ENCODE measurements at places on chromosomes 6 and 20.

- no peak for DNase-seq
Observed at GRCh38 chr6:133017581-133017980, 203.2 kb downstream of the RPS12 start.

DNA sequence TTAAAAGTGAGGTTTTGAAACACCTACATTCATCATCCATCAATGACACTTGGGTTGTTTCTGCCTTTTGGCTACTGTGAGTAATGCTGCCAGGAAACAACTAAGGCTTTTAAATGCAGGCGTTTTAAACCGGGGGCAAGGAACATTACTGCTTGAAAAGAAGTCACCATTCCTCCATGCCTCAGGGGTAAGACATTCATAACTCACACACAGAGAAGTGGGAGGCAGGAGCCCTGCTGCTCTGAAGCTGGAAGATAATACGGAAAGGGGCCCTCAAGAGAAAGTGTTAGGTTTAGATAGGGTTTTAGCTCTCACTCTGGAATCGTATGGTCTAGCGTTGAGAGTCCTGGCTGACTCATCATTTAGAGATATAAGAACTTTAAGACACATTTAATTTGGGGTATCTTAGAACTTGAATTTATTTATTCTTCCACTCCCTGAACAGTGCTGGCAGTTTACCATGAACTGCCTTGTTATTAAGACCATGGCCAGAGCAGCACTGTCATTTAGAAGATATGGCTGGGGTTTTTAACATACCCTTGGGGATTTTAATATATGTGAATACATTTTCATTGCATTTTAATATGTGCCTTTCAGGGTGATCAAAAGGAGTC, 1.8 kb downstream of the TUBB1 start:
- DNase-seq = no peak

DNA sequence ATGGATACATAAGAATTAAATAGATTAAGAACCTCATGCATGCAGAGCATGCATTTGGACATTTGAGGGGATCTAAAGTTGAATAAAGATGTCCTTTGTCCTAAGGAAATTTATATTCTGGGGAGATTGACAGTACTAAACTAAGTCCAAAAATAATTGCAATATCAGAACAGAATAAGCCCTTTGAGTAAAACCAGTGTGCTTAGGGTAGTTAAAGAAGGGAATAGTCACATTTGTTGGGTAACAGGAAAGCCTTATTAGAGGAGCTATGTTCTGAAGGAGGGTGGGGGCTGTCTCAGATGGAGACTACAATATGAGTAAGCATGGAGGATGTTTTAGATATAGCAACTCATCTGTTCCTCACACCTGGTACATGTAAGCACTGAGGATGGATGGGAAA, 35.8 kb downstream of the CDC5L start:
- DNase-seq = no peak

- no peak for DNase-seq
Observed at GRCh38 chr6:73606428-73606827, 47.4 kb downstream of the SLC17A5 start.

DNA sequence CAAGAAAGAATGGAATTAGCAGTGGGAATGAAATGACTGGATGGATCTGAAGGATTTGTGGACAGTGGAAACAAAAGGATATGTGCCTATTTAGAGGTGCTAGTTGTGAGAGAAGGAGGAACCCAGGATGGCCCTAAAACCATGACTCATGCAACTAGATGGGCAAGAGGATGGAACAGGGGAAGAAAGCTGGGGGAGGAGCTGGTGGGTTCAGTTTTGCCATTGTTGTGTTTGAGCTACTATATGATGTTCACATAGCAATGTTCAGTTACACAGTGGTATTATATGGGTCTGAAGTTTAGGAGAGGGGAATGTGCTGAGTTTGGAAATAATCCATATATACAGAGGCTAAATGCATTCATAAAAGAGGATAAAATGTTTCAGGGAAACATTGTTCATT, 125.7 kb upstream of the SSTR4 start:
- DNase-seq = no peak

- no peak for DNase-seq
Observed at GRCh38 chr6:6193221-6193745, 127.2 kb downstream of the F13A1 start.

- DNase-seq = no peak
Observed at GRCh38 chr6:105163183-105163582, 16.6 kb downstream of the POPDC3 start.

GRCh38 chr6:141218583-141218982, 914.1 kb upstream of the GJE1 start:
- no peak for DNase-seq

GRCh38 chr6:157284738-157285421, 38.4 kb downstream of the TMEM242 start:
- no peak for DNase-seq

- DNase-seq = no peak
Observed at GRCh38 chr6:167742719-167743303, 83.9 kb upstream of the AFDN start.
